ENCODE measurements at places on chromosomes 7 and 10.

GRCh38 chr10:104351919-104352318 lies 1.7 kb upstream of the CFAP58 start:
- peak; percentile 28 for ATAC-seq

- ATAC-seq: no peak
These were observed 303.1 kb upstream of the NPSR1 start for GRCh38 chr7:34354899-34355298.

- ATAC-seq: no peak
These were observed 38.2 kb upstream of the CCDC3 start for GRCh38 chr10:13039761-13040160.

DNA sequence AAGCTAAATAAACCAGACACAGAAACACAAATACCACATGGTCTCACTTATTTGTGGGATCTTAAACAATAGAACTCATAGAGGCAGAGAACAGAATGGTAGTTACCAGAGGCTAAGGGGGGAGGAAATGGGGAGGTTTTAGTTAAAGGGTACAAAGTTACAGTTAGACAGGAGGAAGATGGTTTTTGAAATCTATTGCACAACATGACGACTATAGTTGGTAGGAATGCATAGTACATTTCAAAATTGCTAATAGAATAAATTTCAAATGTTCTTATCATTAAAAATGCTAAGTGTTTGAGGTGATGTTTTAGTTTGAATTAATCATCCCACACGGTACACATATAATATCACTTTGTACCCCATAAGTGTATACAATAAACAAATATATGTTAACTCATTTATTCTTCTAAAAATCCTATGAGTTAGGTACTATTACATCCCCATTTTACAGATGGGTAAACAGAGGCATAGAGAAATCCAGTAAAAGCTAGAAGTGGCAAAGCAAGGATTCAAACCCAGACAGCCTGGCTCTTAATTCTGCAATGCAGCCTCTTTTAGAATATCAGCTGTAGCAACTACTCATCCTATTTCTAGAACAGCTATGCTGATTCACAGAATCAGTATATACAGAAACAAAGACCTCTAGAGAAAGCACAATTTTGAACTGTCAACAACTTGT lies 50.9 kb downstream of the HBP1 start:
- ATAC-seq: no peak

- ATAC-seq: peak; percentile 25
These were observed 25.6 kb downstream of the KIFBP start for GRCh38 chr10:69014171-69014570.

DNA sequence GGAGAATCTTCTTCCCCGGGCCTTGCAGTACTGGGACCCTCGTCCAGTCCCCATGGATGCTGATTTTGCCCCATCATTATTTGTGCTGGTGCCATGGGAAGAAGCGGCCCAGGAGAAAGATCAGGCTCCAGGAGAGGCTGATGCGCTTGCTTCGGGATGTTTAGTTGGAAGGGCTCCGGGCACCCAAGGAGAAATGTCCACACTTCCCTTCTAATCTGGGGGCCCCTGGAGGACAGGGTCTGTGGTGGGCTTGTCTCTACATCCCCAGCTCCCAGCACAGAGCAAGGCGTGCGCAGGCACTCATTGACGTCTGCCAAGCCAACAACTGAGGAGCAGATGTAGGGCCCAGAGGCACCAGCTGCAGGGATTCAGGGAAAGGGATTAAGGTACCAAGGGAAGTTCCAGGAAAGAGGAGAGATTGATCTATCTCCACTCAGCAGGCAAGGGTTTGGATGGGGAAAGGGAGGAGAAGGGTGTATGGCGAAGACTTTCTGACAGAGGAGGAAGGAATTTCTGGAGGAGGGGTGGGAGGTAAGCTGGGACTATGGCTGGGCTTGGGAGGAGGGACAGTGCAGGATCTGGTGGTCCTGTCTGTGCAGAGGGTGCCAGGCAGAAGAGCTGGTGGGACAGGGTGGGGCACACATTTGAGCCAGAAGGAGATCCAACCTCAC lies 38.7 kb upstream of the LEP start:
- no peak for ATAC-seq

DNA sequence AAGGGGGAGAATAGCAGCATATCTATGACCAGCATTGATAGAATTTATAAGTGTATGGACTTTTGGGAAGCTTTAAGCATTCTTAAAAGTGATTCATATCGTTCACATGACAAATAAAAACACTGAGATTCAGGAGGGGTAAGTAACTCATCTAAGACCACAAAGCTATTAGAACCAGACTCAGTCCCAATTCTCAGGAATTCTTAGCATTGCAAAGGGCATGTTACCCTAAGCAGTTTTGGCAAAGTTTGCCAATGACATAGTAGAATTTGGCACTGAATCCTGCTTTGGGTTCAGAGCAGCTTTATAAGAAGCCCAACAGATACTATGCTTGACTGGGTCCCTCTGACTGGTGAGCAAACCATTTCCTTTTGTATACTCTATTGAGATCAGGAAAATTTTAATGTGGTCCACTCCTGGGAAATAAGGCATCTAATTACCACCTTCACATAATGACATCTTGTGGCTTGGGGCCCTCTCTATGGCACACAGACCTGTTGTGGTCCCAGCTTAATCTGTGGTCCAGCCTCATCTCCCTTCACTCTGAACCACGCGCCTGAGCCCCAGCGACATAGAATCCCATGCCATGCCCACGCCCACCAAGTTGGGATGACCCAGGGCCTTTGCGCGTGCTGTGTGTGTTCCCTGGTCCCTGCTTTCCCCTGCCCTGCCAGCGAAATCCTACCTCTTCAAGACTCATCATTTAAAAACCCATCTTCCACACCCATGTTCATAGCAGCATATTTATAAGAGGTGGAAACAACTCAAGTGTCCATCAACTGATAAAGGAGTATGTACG lies 37.5 kb upstream of the DOCK1 start:
- ATAC-seq: no peak

DNA sequence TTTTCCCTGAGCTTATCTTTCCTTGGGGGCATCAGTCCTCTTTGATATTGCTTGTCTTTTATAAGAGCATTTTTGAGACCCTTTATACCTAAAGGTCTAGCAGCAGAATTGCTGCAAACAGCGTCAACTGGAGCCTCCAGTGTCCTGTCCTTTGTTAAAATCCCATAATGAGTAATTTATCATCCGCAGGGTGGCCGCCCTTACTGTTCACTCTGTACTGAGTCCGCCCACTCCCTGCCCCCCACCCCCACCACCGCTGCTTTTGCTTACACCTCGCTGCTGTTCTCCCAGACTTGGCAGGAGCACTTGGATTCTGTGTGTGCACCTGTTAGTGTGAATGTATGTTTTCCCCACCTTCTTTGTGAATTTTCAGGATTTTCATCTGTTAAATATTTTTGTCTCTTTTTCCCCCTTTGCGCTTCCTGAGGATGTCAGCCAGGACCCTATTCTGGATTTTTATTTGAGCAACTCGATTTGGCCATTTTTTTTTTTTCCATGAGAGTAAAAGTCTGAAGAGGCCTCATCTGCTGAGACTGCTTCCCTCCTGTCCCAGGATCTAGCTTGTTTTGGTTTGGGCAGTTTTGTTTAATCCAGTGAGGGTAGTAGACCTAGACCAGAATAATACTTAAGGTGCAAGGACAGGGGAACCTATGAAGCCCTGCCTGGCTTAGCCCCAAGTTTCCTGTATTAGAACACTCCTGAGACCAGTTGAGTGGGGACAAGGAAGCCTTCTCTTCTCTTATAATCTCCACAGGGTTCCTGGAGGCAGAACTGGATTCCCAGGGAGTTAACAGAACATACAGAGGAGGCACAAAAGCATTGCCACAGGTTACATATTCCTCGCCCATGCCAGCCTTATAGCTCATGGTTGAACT lies 8.2 kb downstream of the AGFG2 start:
- no peak for ATAC-seq

DNA sequence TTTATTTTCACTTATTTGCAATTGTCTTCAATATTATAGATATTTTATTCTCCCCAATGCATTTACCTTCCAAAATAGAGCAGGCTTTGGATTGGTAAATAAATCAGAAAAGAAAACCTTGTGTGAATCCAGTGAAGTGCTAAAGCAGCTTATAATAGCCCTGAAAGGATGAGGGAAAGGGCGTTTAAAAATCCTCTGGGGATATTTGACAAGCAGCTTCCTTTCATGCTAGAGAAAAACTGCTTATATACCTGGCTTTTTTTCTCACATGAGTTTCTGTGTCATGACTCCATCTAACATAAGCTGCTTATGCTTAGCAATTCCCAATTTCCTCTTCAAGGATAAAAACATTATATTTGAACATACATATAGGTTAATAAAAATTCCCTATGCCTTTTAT lies 221.6 kb upstream of the SEMA3E start:
- ATAC-seq: no peak

GRCh38 chr10:71468363-71469094 lies 71.8 kb downstream of the CDH23 start:
- ATAC-seq: no peak

DNA sequence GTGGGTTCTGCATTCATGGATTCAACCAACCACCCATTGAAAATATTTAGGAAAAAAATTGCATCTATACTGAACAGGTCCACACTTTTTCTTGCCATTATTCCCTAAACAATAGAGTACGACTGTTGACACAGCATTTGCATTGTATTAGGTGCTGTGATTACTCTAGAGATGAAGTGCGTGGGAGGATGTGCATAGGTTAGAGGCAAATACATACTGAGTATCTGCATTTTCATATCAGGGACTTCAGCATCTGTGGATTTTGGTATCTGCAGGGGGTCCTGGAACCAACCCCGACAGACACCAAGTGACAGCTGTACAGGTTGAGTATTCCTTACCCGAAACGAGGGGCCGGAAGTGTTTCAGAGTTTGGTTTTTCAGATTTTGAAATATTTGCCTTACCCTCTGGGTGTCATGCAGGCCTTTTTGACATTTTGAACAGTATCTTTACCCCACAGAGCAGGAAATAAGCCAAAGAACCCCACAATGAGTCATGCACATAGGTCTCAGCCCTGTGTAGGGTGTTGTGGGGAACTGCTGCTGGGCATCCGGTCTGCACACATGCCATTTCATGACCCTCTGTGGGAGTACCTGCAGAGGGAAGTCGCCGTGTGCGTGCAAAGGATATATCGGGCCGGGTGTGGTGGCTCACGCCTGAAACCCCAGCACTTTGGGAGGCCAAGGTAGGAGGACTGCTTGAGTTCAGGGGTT lies 14.5 kb downstream of the NUDT5 start:
- ATAC-seq: peak; percentile 99

DNA sequence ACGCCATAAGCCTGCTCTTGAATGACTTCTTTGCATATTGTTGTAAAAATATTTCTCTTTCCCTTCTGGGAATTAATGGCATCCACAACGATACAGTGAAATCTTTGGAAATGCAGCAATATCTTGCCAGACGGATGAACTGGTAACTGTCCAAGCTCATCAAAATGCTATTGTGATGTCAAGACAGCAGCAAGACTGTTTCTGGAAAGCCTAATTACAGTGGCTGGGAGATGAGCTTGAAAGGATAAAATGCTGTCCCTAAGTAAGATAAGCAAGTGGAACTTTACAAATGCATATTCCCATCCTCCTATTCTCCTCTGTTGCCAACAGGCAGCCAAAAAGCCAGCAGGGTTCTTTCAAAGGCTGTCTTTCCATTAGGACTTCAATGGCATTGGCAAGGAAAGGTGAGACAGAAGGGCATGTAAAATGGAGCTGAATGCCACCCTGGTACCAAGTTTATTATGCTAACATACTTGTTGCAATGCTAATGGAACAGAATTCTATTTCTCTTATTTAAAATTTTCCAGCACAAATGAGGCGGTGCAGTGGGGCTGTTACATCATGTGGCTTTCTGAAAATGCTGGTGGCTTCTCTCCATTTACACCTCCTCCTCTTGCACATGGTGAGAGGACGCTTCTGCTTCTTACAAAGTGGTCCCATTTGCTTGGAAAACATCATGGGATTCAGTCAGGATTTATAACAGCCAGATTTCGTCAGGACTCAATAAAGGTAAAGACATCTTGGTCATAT lies 178.3 kb upstream of the PTER start:
- ATAC-seq: no peak
